A673 (cell line): ENCODE measurements at places on chromosomes 16 and 17. TPM values are rescaled to one million over a fixed set of nuclear protein-coding genes. Genes with fewer than 3 reads are reported as not detected.

Gene ITGAL
- not detected in 2 replicates for total RNA-seq

DNA sequence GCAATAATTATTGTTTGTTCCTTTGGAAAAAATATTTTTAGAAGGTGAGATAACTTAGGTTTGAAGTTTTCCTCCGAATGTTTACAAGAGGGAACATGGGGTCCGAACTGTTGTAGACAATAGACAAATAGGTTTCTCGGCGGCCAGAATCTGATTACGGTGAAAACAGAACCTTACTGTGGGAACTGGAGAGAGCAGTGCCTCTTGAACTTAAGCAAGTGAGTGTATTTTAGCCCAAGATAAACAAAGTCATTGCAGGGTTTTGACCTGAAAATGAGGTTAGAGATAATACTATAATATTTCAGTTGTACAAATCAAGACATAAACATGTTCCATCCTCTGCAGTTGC lies 134.7 kb downstream of the ABCA8 start:
- DNase-seq: no peak

Gene TEX14
- total RNA-seq: 0.26 and 0.50 TPM in 2 replicates

DNA sequence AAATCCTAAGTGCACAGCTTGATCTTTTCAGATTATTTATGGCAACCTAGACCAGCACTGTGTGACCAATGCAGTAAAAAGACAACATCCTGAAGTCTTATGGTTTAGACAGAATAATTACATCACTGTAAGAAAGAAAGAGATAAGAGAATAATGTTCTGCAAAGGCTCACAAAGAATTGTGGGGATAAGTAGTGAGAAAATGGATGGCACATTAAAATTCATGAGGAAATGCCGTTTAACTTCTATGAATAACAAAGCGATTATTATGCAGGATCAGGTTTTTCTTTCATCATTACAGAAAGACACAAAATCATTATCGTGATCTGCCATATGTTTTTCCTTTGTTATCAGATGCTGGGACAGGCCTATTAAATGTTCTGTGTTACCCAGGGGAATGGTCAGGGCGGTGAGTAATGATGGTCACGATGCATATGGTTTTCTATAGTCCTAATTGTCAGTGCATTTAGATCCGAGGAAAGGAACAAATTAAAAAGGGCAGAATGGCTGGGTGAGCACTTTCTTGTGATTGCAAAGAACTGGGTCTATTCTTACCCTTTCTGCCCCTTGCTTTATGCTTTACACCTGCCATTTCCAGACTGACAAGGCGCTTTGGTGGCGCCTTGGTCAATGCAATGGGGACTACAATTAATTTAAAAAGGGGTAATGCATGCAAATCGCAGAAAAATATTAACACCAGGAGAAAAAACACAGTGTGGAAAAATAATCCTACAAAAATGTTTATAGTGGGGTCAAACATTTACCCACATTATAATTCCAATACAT lies 18.1 kb upstream of the DHX40 start:
- DNase-seq: peak; percentile 95

Gene SMIM5
- total RNA-seq: 0.22 TPM in 1 of 2 replicates, not detected in the other

Gene TPSD1
- total RNA-seq: 1.7 and 2.3 TPM in 2 replicates

DNA sequence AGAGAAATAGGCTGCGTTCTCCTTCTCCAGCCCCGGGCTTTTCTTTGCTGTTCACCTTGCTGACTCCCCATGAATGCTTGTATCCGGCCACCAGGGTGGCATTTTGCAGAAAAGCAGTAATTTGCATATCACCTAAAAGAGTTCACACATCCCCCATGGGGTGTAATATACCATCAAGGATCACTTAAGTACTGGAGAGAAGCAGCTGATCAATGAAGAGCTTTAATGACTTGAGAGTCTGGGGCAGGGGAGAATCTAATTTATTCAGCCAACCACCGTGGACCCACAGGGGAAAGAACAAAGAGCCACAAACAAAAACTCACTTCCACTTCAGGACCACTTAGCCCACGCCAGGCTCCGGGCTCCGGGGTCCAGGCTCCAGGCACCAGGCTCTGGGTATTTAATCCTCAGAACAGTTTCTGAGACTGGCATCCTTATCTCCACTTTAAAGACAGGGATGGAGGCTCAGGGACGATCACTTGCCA lies 33.9 kb upstream of the SEC14L1 start:
- DNase-seq: no peak
